ENCODE measurements at places on chromosomes 4 and X.

- DNase-seq, result no peak
These were observed at the start of gene BMPR1B for GRCh38 chr4:94757192-94758140. TSS of gene BMPR1B (plus strand) at chr4:94757955. CDS start at chr4:95104425, 346,470 bp downstream.

DNA sequence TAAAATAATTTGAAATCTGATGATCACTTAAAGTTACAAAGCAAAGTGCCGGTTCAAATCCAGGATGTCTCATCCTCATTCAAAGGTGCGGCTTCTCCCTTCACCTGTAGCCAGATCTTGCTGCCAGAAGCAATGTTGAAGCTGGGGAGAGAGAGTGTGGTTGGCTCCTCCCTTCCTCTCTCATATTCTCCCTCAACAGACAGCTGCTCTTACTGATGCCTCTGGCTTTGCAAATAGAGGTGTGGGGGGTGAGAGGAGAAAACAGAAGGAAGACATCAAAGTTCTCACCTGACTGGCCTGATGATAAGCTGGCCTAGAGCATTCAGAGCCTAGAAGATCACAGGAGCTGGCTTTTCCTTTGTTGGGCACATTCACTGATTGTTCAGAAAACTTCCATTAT lies 28.3 kb upstream of the BTC start:
- no peak for DNase-seq

DNA sequence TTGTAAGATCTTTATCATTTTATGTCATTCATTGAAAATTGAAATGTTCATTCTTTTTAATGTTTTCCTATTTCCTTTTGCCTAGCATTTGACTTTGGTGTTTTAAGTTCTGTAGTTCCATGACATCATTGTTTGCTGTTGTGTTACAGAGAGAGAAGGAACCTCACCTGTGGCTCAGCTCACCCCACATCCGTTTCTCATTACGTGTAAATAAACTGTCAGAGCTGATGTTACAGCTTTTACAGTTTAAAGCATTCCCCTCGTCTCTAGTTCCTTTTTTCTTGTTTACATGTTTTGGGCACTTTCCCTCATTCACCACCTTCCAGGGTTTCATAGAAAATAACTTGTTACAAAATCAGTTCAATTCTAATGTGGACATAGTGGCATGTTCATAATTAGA lies 137.2 kb downstream of the FNIP2 start:
- no peak for DNase-seq

- DNase-seq, result no peak
These were observed 3.3 kb upstream of the CBR4 start for GRCh38 chr4:169013396-169013795.

- DNase-seq, result no peak
These were observed 44.3 kb upstream of the TBL1X start for GRCh38 chrX:9420275-9421265.

DNA sequence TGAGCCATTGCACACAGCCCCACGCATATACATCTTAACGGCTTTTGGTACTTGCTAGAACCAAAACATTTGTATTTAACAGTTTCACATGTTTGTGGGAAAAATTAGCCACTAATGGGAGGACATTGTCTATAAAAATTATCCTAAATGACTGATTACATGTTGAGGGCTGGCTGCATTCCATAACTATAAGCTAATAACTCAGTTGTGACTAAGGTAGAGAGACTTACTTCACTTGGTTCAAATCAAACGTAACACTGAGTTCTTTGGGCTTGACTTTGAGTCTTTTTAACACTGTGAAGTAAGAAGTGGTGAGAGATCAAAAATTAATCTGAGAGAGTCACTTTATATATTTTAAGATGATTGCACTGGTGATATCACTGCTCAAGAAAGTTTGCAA lies 47.9 kb upstream of the PGRMC2 start:
- no peak for DNase-seq

Data from SHP77 treated with DMSO at 0.1 percent for 48 hours (cell line).